ENCODE measurements at places on chromosomes 16 and 17.

DNA sequence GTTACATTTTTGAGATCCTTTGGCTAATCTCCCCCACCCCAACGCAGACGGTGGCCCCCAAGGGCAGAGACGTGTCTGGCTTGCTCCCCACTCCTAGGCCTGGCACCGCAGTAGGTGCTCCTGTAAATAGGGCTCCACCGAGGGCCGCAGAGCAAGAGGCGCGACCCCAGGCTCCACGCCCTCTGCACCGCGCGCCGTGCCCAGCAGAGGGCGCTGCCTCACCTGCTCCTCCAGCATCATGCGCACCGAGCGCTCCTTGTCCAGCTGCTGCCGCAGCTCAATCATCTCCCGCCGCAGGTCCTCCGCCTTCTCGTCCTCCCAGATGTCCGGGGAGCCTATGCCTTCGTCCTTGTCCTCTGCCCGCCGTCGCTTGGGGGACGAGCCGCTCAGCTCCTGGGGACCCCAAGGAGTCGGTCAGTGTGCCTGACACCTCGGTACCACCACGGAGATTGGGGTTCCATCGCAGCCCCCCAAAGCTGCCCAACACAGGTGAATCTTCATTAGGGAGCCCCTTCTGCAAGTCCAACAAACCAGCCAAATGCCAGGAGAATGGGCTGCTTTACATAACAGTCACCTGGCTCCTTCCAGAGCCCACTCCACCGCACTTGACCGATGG lies 11.2 kb downstream of the TFAP4 start:
- DNase-seq = peak; percentile 89

DNA sequence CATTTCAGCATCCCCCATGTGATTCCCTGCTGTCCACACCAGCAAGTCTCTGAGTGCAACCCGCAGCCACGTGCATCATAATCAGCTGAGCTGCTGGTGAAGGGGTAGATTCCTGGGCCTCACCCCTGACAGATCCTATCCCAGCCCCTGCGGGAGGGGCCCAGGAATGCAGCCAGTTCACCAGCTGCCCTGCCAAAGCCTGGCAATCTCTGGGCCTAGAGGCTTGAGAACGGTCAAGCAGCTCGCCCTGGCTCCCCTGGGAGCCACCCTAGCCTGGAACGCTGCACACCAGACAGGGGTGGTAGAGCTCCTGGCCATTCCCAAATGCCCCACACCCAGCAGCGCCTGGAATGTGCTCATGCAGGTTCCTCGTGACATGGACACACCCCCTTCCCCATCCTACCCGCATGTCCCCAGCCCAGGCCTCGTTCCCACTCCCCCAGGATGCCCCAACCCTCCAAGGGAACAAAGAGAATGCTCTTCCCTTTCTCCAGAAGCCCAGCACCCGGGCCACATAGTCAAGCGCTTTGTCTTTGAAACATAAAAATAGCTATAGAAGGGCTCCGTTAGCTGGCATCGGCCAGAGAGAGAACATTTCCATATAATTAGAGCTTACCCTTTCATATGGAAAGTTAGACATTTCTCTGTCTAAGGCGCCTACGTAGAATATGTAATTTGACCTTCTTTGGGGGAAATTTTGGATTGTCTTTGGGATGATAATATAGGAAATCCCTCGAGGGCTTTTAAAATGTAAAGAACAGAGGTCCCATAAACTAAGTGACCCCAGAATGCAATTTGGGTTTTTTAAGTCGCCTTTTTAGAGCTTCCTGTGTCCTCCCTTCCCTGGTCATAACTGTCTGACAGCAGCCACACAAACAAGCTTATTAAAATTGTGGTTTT lies 3.4 kb downstream of the CEP295NL start:
- DNase-seq = no peak

GRCh38 chr16:1630450-1631213 lies 18.5 kb downstream of the CRAMP1 start:
- no peak for DNase-seq

GRCh38 chr17:76844846-76845245 lies 23.4 kb upstream of the MGAT5B start:
- no peak for DNase-seq

DNA sequence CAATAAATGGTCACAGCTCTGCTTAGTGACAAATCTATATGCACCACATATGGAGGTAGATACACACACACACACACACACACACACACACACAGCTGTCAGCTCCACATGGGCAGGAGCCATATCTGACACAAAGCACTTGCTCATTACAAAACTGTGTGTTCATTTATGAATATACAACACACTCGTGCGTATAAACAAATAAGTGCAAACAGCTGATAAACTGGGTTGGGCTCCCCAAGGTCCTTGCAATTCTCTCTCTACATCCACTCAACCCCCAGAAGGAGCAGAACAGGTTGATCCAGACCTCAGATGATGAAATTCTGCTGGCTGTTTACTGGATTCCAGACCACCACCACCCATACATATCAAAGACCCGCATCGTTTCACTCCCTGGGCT lies 140.7 kb downstream of the XYLT1 start:
- no peak for DNase-seq

DNA sequence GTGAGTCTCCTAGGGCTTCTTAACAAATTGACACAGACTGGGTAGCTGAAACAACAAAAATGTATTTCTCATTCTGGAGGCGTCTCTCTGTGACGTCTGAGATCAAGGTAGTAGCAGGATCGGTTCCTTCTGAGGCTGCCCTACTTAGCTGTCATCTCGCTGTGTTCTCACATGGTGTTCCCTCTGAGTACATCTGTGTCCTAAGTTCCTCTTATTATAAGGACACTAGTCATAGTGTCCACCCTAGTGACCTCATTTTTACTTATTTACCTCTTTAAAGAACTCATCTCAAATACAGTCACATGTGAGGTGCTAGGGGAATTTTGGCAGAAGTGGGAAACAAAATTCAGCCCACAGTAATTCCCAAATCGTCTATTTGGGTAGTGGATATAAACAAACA lies 529.1 kb downstream of the NPIPA7 start:
- no peak for DNase-seq

DNA sequence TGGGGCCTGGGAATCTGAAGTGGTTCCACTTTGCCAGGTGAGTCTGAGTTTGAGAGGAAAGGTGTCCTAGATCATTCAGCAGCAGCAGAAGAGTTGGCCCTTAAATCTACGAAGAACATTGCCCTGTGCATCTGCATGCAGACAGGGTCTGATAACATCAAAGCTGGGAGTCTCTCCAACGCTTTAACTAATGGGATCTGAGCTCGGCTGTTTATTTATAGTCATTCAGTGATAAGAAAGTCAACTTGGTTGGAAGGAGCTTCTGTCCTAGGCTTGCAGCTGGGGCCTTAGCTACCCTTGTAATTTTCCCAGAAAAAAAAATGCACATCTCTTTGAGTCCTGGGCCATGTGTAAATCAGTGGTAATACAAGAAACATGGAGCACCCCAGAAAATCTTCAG lies 418.0 kb upstream of the HSBP1 start:
- no peak for DNase-seq

- no peak for DNase-seq
Observed at GRCh38 chr16:49356728-49357488, 16.7 kb upstream of the C16orf78 start.
